CD14-positive monocyte (primary cell): ENCODE measurements at places on chromosomes 7 and 10. TPM values are rescaled to one million over a fixed set of nuclear protein-coding genes. Genes with fewer than 3 reads are reported as not detected.

ASZ1 gene
- not detected for polyA plus RNA-seq

CTNNA3 gene
- not detected for polyA plus RNA-seq

SPDYE1 gene
- not detected for polyA plus RNA-seq

NDUFA5 gene
- 2.0 and 6.9 TPM in 2 replicates for polyA plus RNA-seq

ATG9B gene
- polyA plus RNA-seq, result not detected

PNLIPRP3 gene
- not detected for polyA plus RNA-seq

FAM25G gene
- not detected for polyA plus RNA-seq

DNA sequence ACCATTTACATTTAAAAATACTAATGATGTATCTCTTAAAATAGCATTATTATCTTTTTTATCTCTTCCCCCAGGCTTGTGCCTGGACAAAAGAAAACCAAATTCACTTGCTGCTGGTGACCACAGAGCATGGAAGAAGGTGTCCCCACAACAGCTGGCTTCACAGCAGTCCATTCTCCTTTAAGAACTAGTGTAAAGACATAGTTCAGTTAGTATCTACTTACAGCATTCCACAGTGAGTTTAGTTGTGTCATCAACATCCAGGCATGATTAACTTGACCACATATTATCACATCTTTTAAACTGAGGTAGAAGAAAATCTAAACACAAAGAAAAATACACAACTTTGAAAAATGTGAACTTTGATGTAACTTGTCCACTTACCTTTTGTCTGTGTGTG, 55.0 kb downstream of the LRRC17 start:
- no peak overlapping the region for H3K27ac ChIP-seq
- DNase-seq, result no peak
- peaks cover 3% of the 10 kb centered on the region for H3K4me1 ChIP-seq
- H3K27me3 ChIP-seq, result no peaks in the 10 kb centered on the region
- H3K4me3 ChIP-seq, result no peak overlapping the region

GRCh38 chr10:119413093-119413453, 129.4 kb downstream of the RGS10 start:
- DNase-seq, result no peak
- H3K36me3 ChIP-seq, result no peaks in the 10 kb centered on the region
- H3K27me3 ChIP-seq, result no peaks in the 10 kb centered on the region
- peaks cover 6% of the 10 kb centered on the region for H3K4me1 ChIP-seq
- no peak overlapping the region for H3K27ac ChIP-seq
- H3K4me3 ChIP-seq, result no peak overlapping the region

DNA sequence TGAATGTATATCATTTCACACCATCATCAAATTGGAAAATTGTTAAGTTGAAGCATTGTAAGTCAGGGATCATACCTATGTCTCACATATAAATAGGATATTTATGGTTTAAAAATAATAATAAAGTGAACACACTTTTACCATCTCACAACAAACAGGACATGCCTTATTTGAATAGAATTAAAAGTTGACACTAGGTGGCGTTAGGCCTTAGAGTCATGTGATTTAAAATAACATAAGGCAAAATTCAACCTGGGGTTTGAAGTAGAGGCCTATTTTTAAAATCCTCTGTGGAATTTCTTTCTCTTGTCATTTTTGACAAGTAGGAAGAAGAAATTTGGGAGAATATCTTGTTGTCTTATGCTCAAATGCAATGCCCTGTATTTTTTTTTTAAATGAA, 184.7 kb upstream of the PCDH15 start:
- DNase-seq, result no peak
- no peak overlapping the region for H3K4me3 ChIP-seq
- no peaks in the 10 kb centered on the region for H3K36me3 ChIP-seq

DNA sequence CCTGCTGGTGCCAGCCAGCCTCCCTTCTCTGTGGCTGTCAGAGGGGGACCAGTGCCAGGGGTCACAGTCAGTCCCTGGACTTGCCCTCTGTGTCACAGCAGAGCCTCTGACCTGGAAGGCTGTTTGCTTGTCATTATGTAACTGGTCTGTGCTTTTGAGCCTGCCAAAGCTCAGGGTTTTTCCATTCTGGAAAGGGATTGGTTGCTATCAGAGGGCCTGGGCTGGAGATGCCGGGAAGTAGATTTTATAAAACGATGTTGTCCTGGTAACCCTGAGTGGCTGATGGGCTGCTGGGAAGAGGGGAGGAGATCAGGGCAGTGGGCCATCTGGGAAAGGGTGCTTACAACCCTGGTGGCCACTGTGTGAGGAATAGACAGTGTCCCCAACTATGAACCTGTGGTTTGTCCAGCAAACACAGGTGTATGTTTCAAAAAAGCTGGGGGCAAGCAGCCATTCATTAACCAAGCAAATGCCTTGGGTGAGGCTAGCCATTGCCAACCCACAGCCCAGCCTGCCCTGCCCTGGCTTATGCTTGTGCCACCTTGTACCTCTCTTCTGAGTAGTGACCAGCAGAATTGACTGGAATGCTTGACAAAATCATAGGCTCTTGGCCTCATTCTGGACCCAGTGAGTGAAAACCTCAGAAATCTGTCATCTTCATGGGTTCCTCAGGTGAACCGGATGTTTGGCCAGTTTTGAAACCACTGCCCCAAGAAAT, 21.6 kb downstream of the SFTPD start:
- no peak overlapping the region for H3K27ac ChIP-seq
- H3K27me3 ChIP-seq, result peaks cover 16% of the 10 kb centered on the region
- no peak overlapping the region for H3K4me3 ChIP-seq
- H3K4me1 ChIP-seq, result no peaks in the 10 kb centered on the region

GRCh38 chr10:122864901-122865300, 14.5 kb downstream of the FAM24B start:
- H3K27me3 ChIP-seq, result no peaks in the 10 kb centered on the region
- no peaks in the 10 kb centered on the region for H3K36me3 ChIP-seq
- no peak overlapping the region for H3K4me3 ChIP-seq
- no peaks in the 10 kb centered on the region for H3K4me1 ChIP-seq

DNA sequence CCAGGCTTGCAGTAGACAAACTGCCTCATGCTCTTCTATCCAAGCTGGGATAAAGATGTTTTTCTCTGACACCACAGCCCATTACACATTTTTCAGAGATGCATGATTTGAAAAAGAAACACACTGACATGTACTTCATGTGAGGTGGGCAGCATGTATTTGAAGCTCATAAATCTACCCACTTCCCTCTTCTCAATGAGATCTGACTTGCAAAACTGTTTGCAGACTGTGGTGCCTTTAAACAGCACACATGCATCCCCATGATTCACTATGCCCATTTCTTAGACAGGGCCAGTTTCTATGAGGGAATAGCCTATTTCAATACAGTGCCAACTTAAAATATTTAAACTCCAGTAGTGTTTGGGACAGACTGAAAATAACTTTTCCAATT, 109.8 kb downstream of the GLI3 start:
- H3K27me3 ChIP-seq, result no peaks in the 10 kb centered on the region
- no peak overlapping the region for H3K27ac ChIP-seq
- no peak overlapping the region for H3K4me3 ChIP-seq
- no peaks in the 10 kb centered on the region for H3K36me3 ChIP-seq

- H3K36me3 ChIP-seq, result peaks cover 28% of the 10 kb centered on the region
- H3K27me3 ChIP-seq, result no peaks in the 10 kb centered on the region
- DNase-seq, result no peak
- peak overlapping the region; percentile 72 for H3K4me3 ChIP-seq
Measured at GRCh38 chr7:2354939-2355704, 495 bp downstream of the EIF3B start.

DNA sequence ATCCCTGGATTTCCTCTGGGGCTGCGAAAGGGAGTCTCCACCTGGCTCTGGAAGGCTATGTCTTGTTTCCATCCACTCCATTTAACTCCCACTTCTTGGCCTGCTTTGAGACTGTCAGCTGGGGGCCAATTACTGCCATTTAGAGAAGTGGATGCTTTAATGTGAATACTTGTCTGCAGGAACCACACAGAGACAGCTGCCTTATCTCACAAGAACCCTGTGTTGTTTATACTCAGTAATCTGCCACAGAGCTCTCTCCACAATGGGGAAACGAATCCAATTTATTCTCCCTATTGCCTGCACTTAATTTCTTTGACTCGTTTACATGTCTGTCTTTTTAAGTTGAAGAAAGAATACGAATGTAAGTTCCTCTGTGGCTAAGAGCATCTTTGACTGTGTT, 787.0 kb upstream of the C7orf33 start:
- no peak for DNase-seq
- H3K27ac ChIP-seq, result no peak overlapping the region
- H3K27me3 ChIP-seq, result no peaks in the 10 kb centered on the region
- H3K4me1 ChIP-seq, result no peaks in the 10 kb centered on the region
- H3K4me3 ChIP-seq, result no peak overlapping the region

- H3K27ac ChIP-seq, result no peak overlapping the region
- H3K4me3 ChIP-seq, result no peak overlapping the region
- DNase-seq, result no peak
- no peaks in the 10 kb centered on the region for H3K27me3 ChIP-seq
- H3K36me3 ChIP-seq, result no peaks in the 10 kb centered on the region
Measured at GRCh38 chr7:130476297-130477150, 15.4 kb upstream of the MEST start.

DNA sequence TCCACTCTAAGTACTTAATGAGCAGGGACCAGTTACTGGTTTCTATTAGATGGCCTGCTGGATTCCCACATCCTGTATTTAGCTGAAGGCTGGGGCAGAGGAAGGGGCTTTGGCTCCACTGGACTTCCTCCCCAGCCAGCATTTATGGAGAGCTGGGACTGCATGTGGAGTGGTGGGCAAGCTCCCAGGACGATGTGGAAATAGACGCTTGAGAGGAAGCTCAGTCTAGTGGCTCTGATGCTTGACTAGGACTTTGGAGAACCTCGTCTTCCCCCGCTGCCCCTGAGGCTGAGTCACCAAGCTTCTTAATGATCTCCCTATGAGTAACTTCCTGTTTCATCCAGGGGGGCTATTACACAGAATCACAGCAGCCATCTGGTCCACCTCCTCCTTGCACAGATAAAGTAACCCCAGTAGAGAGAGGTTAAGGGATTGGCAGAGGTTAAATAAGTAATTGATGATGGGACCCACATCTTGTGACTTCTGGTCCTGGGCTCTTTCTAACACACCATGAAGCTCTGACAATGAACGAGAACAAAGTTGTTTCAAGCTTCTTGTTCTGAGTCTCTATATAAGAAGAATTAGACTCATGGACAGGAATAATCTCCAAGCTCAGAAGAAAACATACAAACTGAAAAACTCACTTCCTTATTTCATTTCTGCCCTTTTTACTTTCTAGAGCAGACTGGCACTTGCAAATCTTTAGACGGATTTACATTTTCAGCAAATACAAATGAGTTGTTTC, 126.2 kb downstream of the PRPF18 start:
- peaks cover 25% of the 10 kb centered on the region for H3K4me1 ChIP-seq
- H3K27me3 ChIP-seq, result no peaks in the 10 kb centered on the region
- H3K36me3 ChIP-seq, result no peaks in the 10 kb centered on the region
- H3K27ac ChIP-seq, result peak overlapping the region; percentile 45
- H3K4me3 ChIP-seq, result no peak overlapping the region

DNA sequence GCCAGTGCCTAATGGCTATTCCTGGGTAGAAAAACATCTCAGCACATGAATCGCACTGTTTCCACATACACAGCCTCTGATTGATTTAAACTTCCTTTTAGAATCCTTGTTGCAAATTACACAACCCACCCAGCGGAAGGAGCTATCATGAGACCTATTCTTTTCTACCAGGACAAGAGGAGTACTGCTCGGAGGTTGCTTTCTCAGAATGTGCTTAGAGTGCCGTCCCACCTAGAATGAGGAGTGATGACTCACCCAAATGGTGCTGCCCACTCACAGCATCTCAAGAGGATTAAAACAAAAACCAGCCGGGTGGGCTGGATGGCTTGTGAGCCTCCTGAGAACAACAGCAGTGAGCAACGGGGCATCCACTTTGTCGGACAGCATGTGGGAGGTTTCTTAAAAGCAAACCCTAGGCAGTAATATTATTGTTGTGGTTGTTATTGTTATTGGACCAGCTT, 128.9 kb downstream of the DGKI start:
- H3K4me3 ChIP-seq, result no peak overlapping the region
- DNase-seq, result peak; percentile 0
- no peaks in the 10 kb centered on the region for H3K27me3 ChIP-seq
- no peaks in the 10 kb centered on the region for H3K36me3 ChIP-seq

DNA sequence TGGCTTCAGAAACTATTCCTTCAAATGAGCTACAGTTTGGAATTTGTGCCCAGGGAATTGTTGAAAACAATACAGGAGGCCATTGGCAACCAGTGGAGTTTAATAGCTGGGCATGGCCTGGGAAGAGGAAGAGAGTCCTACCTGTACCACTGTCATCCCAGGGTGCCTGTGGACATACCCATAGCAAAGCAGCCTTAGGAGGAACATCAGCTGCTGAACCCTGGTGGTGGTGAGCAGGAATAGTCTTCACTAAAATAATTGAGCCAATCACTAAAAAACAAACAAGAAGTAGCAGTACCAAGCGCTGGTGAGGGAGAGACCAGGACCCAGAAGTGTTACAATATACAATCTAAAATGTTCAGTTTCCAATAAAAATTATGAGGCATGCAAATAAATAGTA, 14.5 kb downstream of the IGFBP1 start:
- no peaks in the 10 kb centered on the region for H3K27me3 ChIP-seq
- no peaks in the 10 kb centered on the region for H3K4me1 ChIP-seq
- H3K4me3 ChIP-seq, result no peak overlapping the region
- H3K36me3 ChIP-seq, result no peaks in the 10 kb centered on the region

DNA sequence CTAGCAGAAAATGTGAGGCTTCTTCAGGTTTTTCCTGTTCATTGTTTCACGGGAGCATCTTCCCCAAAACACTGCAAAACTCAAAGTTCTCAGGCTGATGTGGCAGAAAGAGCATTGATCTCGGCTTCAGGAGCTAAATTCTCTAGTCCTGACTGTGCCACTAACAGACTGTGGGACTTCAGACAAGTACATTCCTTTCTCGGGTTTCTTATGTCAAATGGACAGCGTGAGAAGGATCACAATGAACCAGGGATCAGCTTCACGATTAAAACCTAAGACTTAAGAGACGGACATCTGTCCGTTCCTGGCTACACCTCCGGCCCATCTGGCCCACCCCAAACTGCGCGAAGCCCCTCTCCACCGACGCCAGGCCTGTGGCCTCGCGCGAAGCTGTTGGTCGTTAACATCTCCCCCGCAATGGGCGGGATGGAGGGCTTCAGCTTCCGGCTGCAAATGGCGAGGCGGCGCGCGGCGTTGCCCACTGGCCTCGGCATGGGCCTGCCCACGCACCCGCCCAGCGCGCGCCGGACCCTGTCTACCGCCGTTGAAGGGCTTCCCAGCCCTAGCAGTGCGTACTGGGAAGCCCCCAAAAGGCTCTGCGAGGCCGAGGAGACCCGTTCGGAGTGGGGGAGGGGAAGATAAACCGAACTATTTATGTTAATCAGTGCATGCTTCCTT, 549 bp upstream of the DDX50 start:
- peak overlapping the region; percentile 87 for H3K4me3 ChIP-seq
- no peaks in the 10 kb centered on the region for H3K27me3 ChIP-seq
- peak overlapping the region; percentile 86 for H3K27ac ChIP-seq
- no peak for DNase-seq
- H3K4me1 ChIP-seq, result peaks cover 22% of the 10 kb centered on the region

DNA sequence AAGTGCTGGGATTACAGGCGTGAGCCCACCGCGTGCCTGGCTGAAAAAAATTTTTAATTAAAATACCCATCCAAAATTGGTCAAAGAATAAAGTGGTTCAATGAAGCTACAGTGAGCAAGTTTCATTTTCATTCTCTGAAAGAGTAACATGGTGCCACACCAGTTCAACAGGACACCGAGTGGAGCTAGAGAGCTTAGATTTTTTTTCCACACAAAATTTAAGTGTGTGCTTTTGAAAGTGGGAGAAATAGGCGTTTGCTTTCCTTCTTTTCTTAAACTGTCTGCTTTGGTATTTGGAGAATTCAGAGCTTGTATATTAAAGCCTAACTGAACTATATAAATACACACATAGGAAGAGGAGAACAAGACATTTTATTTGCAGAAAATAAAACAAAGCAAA, 43.4 kb downstream of the BPGM start:
- no peaks in the 10 kb centered on the region for H3K27me3 ChIP-seq
- H3K4me3 ChIP-seq, result no peak overlapping the region
- DNase-seq, result no peak
- H3K36me3 ChIP-seq, result no peaks in the 10 kb centered on the region
- H3K4me1 ChIP-seq, result no peaks in the 10 kb centered on the region
